ENCODE measurements at places on chromosomes 3 and 15.

- DNase-seq: no peak
These were observed 16.8 kb downstream of the EMC4 start for GRCh38 chr15:34241376-34242330.

DNA sequence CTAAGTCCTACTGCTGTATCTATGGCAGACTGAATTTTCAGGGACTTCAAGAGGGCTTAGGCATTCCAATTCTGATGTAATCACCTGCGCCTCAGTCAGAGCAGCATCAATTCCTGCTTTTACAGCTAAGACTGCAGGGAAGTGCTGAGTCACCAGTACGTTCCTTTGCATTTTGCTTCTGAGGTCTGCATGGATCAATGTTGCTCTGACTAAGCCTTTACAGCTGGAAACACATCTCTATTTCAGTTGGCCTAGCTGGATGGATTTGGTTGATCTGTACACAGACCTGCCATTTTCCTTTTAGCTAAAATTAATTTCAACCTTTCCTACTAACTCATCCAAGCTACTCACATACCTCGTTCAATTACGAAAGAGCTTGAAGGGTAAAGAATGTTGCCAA is 51.3 kb downstream of the ETV5 start:
- no peak for DNase-seq

- no peak for DNase-seq
These were observed 281.4 kb upstream of the SLCO3A1 start for GRCh38 chr15:91572110-91572509.

DNA sequence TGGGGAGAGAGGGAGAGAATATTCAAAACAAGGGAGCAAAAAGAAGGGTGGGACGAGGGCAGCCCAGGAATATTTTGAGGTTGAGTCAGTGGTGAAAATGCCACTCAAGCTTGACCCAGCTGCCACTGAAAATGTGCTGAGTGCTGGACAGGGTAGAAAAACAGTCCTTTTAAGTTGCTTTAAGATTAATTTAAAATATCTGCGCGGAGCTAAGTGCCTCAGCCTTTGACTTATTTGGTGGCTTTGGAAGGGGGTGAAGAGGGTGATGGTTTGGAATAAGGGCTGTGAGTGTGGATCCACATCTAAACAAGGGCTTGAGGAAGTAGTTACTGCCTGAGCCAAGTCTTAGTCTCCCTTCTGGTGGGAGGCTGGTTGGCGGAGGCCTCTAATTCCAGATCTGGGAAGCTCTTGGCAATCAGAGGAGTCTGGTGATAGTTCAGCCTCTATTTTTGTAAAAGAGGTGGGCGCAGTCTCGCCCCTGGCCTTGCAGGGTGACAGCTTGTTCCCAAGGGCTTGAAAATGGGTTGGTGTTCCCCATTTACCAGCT is 280.8 kb upstream of the ROPN1 start:
- no peak for DNase-seq

- no peak for DNase-seq
These were observed 219.5 kb downstream of the SV2B start for GRCh38 chr15:91319371-91320059.

GRCh38 chr3:31125413-31126020 is 231.1 kb upstream of the GADL1 start:
- no peak for DNase-seq

- no peak for DNase-seq
These were observed 31.4 kb upstream of the CHRNB4 start for GRCh38 chr15:78672285-78673014.

DNA sequence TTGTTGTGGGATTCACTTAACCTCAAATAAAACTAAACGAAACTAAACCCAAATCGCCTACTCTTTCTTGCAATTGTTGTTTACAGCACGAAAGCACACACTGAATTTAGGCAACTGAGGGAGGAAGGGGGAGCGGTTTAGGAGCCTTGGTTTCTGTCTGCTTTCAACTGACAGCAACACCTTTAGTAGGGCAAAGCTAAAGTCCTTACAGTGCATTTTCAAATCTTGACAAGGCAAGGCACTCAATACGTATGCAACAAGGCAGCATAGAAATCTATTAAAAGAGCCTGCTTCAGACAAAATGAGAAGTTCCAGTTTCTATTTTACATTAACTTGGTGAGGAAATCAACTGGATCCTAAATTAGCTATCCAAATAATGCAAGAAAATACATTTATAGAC is 174.6 kb downstream of the CHST2 start:
- DNase-seq: no peak

DNA sequence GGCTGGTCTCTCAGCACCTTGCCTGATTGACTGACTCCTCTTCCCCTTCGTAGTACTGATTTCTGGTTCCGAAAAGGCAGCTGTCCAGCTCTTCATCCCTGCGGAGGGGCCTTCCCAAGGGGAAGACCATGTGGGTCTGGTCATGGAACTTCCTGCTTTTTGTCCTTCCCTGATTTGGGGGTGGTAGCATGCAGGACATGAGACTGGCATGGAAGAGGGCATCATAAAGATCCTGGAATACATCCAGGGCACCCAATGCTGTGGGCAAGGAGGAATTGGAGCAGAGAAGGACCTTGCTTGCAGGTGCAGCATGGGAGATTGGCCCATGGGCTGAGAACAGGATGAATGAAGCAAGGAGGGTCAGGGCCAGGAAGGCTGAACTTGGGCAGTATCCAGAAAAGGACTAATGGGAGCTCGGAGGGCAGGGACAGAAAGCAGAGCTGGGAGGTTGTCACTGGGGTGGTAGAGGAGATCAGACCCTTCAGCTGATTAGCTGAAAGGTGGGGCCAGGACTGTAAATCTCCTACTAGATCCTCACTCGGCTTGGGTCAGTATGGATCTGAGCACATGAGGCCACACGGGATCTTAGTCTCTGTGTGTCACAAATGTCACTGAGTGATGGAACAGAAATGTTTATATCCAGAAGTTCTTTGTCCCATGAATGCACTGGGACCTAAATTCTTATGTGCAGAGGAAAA is 59.5 kb downstream of the AMOTL2 start:
- no peak for DNase-seq

DNA sequence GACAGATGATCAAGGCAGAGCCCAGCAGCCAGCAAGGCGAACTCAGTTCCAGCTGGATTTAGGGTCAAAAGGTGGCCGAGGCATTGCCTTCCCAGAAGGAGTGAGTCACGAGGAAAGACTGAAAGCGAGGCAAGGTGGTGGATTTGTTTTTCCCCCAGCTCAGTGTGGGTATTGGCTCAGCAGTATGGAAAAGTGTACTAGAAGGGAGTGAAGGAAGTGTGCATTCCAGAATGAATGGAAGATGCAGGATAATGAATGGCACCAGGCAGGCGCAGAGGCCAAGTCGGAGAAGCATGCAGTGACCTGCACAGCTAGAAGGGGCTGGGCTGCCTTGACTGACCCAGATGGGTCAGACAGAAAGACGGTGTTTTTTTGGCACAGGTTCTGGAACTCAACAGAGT is 46.3 kb downstream of the FOXP1 start:
- peak; percentile 93 for DNase-seq

GRCh38 chr3:184506561-184506991 is 55.0 kb upstream of the EPHB3 start:
- DNase-seq: no peak

- no peak for DNase-seq
These were observed 84.6 kb downstream of the PEAK1 start for GRCh38 chr15:77335298-77335697.

- no peak for DNase-seq
These were observed 23.6 kb downstream of the FAH start for GRCh38 chr15:80176443-80176842.

DNA sequence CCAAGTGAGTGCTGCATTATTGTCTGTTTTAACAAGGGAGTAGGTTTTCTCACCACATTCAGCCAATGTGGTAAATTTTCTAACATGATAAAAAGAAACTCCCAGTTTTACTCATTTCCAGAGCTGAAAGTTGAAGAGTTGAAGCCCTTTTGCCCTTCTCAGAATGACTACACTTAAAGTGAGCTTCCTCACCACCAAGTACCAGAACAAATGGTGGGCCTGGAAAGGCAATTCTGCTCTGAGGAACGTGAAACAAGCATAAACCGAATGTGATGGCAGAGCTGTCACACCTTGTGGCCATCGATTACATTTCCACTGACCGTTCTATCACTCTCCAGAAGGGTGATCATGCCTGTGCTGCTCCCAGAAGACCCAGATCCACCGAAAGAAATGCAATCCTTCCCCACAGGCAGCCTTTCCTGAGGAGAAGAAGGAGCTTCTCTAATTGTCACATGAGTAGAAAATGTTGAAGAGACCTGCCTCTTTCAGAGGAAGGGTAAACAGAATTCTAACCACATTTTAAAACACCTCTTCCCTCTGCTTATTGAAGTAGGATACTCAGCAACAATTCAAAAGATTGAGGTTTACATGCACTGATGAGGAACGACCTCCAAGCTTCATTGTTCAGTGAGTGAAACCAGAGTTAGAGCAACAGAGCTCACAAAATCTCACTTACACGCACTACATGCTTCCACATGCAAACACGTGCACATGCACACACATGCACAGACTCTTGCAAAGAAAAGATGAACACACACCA is 21.4 kb upstream of the CCR9 start:
- DNase-seq: no peak

- DNase-seq: no peak
These were observed 12.7 kb downstream of the PRC1 start for GRCh38 chr15:90981681-90982080.

DNA sequence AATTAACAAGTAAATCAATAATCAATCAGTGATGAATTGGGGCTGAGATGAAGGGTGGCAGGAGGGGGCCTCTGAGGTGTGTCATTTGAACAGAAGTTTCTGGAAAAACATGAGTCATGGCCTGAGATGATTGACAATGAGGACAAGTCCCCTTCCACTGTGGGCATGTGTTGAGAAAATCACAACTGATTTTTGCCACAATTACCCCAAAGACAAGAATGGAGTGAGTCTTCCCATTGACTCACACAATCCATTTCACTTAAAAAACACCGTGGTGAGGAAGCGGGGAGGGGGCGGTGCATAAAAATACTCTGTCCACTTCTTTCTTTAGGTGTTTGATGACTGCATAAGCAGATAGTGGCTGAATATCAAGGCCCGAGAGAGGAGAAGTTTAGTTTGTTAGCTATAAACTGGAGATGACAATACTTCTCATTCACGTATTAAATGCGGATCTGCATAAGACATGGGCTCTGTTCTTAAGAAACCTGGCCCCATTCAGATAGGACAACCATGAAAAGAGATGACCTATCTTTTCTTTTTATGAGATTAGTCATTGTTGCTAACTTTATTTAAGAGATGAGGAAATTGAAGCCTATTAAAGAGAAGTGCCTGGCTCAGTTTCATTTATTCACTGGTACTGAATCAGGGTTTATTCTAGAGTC is 34.7 kb downstream of the SHC4 start:
- DNase-seq: no peak

GRCh38 chr3:72914383-72914782 is 26.5 kb downstream of the GXYLT2 start:
- DNase-seq: no peak

DNA sequence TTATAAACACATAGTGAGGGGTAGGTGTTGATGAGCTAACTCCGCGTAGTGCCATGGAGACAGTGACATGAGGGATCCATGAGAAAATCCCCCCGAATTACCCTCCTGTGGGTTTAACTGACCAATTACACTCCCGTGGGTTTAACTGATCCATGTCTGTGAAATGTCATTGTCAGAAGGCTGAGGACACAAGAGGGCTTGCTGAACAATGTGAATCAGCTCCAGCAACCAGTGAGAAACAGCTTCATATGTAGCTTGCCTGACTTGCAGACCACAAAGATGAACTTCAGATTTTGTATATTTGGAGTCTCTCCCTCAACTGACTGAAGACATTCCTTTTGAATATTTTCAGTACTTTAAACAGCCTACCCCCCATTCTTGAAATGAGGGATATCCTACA is 144.9 kb downstream of the FBN1 start:
- no peak for DNase-seq

GRCh38 chr3:43525941-43526607 is 95.7 kb downstream of the ANO10 start:
- DNase-seq: no peak

GRCh38 chr3:190322604-190323245 is 479 bp upstream of the CLDN1 start:
- no peak for DNase-seq

- no peak for DNase-seq
These were observed 59.8 kb upstream of the NR2F2 start for GRCh38 chr15:96270581-96271172.

DNA sequence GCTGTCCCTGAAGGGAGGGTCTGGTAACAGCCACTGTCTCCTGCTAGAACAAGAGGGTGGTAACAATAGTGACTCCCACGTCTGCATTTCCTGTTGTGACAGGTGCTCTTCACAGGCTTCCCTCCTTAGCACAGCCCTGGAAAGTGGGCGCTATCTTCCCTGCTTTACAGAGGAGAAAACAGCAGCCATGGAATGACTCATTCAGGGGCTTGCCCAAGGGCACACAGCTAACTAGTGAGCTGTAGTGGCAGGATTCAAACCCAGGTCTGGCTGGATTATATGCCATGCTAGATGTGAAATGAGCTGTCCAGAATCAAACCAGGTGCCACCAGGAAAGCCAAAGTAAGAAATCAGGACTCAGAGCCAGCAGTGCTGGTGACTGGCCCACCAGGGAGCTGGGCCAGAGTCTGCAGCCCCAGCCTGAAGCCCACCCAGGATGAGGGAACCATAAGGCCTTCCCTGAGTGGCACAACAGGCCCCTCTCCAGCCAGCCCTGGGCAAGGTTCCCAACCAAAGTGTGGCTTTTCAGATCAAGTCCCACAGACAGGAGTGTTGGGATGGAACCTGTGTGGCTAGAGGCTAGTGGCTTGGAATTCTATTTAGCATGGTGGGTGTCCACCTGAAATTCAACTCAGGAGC is 102.4 kb downstream of the ETFA start:
- DNase-seq: no peak

- DNase-seq: no peak
These were observed 337.5 kb downstream of the GAP43 start for GRCh38 chr3:115960799-115961198.

DNA sequence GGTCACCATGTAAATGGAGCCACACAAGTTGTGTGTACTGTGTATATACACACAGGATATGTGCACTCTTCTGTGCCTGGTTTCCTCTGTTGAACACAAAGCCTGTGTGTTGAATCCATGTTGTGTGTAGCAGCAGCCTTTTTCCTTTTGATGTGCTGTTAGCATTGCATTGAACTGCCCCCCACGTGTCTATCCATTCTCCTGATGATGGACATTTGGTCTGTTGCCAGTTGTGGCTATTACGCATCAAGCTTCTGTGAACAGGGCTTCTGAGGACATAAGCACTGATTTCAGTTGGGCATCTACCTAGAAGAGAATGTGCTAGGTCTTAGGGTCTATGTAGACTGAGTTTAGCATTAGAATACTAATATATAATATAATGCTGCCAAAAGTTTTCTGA is 77.4 kb downstream of the LSM3 start:
- no peak for DNase-seq
